ENCODE measurements at places on chromosomes 16 and 17.
A peak's percentile ranks its signal among the peaks of the same experiment; 100 is the strongest.

GRCh38 chr17:8797621-8798175 lies 1.5 kb downstream of the MFSD6L start:
- DNase-seq: no peak

- DNase-seq: no peak
These were observed 32.7 kb downstream of the LITAF start for GRCh38 chr16:11554053-11554452.

DNA sequence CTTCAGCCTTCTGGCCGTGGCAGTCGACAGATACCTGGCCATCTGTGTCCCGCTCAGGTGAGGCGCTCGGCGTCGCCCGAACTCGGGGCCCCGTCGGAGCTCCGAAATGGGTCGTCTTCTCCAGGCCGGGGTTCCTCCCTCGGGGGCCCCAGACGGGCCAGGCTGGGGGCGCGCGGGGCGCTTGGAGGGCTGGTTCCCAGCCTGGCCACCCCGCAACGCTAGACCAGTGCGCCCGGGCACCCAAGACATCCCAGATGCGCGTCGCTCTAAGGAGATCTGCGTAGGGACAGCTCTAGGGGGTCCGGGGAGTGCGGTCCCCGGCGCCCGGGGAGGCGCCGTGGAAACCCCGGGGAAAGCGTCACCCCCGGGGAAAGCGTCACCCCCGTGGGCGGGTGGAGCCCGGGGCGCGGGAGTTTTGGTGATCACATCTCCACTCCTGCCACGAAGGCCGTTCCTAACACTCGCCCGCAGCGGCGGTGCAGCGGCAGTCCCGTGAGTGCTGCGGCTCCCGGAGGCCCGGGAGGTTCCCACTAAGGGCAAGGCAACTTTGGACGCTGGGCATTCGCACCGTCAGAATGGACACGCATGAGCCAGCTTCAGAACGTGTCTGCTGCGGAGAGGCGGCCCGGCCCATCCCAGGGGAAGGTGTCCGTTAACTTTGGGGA lies 729 bp downstream of the ADORA2B start:
- DNase-seq: no peak

GRCh38 chr17:55825213-55825612 lies 74.4 kb downstream of the PCTP start:
- DNase-seq: no peak

GRCh38 chr16:4369007-4369733 lies 2.5 kb upstream of the VASN start:
- no peak for DNase-seq

GRCh38 chr17:76151896-76152454 lies 10.9 kb upstream of the FOXJ1 start:
- DNase-seq: no peak

- DNase-seq: no peak
These were observed 123.5 kb upstream of the PLCG2 start for GRCh38 chr16:81655469-81656162.

- peak; percentile 55 for DNase-seq
These were observed 5.8 kb downstream of the ADCY7 start for GRCh38 chr16:50272111-50272571.

DNA sequence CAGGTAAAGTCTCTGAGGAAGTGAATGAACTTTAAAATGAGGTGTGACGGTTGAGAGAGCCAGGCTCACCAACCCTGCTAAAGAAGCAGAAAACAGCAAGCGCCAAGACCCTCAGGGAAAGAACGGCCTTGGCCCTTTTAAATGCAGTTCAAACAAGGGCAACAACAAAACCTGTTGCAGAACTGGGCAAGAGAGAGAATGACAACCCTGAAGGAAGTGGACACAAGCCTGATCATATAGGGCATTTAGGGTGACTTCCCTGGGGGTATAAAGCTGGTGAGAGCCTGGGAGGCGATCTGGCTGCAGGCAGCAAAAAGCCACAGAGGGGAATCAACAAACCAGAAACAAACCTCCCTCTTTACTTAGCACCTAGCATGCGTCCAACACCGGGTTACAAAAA lies 1.0 kb downstream of the CPPED1 start:
- DNase-seq: peak; percentile 10

- no peak for DNase-seq
These were observed 56.0 kb downstream of the ABAT start for GRCh38 chr16:8730335-8730915.

- no peak for DNase-seq
These were observed 796 bp upstream of the PSMB6 start for GRCh38 chr17:4795168-4795567.

DNA sequence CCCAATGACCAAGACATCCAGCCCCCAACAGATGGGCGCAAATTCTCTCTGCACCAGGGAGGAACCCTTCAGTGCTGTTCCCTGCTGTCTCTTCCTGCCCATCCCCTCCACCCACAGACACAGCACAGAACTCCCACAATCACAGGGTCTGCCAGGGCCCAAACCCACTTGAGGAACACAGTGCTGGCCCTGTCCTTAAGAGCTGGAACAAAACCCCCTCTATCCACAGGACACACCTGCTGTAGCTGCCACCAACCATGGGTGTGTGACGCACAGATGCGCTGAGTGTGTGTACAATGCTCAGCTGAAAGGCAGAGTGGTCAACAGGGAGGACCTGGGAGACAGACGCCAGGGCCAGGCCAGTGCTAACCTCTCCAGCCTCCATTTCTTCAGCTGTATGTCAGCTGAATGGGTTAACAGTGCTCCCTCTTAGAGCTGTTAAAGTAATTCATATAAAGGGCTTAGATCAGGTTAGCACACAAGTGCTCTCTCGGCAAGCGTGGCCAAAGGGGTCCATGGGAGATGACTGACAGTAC lies 62.1 kb downstream of the AMFR start:
- no peak for DNase-seq

DNA sequence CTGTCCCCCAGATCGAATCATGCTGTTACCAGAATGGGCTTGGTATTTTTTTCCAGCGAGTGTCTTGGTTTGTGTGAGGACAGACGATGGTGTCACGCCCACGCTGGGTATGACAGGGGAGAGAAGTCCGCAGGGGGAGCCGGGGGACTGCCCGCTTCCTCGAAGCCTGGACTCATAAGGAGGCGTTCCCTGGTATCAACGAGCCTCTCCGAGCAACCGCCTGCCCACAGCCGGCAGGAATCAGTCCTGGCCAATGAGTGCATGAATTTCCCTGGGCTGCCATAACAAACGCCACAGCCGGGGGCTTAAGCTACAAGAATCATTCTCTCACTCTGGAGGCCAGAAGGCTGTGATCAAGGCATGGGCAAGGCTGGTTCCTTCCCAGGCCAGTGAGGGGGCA lies 26.1 kb upstream of the JPH3 start:
- no peak for DNase-seq

DNA sequence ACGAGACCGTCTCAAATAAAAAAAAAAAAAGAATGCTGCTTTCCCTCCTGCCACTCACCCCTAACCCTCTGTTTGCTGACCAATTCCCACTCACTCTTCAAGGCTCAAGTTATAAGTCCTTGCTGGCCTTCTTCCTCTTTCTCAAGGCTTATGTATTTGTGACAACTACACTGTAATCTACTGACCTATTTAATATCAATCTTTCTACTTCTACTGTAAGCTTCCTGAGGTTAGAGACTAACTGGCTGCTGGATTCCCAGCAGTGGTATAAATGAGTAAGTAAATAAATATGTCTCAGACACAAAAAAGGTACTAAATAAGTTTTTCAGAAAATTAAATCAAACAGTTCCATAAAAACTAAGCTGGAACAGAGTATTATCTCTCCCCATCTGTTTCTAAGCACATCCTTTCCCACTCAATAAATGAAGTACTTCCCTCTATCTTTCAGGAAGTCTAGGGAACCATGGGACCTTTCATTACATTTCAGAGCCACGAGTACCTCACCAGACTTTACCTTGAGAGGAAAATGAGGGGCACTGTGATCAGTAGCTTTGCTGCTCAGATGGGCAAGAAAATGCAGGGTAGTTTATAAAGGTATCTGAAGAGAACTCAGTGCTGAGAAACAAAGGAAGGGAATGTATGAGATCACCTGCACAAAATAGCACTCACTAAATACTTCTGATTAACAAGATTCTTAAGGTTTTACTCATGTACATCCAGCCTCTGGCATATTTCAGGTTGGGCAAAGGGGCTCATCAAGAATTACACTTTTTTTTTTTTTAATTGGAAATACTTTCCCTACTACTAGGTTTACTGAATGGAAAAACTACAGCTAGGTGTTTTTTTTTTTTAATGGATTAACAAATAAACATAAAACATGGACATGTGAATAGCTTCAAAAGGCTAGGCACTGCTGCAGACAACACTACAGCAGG lies 10.8 kb downstream of the SSH2 start:
- no peak for DNase-seq

GRCh38 chr17:75632863-75633485 lies at the start of gene SMIM5:
TSS of gene SMIM5 (plus strand) at chr17:75633434. CDS start at chr17:75640202, 6,768 bp downstream.
- DNase-seq: peak; percentile 98

DNA sequence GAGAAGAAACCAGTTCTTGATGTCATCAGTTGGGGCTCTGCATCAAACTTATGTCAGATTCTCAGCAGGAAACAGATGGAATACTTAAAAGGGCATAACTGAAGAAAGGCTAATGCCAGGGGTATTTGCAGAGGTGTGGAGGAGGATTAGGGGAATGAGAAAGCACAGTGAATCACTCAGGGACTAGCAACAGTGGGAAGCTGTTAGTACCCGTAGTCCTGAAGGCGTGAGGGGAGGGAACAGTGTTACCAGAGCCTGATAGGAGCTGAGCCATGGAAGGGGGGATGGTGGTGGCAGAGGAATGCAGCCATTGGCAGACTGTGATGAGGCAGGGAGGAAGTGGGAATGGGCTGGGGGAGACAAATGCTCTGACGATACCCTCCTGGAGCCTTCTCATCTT lies 162.3 kb downstream of the UTP18 start:
- no peak for DNase-seq

DNA sequence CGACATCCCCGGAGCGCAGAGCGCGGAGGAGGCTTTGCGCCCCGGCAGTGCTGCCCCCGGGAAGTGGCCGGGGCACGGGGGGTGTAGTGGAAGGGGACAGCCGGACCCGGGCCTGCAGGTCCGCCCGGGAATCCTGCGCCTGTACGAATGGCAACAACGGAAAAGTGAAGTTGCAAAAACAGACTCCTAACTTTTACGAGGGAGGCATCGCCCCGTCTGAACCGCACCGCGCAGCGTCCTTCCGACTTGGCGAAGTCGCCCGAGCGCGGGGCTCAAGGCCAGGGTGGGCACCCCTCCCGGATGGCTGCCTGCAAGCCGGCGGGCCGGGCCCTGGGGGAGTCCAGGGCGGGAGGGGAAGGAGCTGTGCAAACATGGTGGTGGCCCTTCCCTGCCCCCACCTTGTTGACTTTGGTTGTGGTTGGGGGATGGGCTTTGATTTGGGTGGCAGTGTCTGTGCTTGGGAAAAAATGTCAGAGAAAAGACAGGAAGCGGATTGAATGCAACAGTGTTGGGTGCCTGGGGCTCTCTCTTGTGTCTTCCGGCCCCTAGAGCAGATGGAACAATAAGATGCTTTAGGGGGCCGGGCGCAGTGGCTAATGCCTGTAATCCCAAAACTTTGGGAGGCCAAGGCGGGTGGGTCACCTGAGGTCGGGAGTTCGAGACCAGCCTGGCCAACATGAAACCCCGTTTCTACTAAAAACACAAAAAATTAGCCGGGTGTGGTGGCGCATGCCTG lies 675 bp downstream of the RNF213 start:
- no peak for DNase-seq

- no peak for DNase-seq
These were observed 42.8 kb upstream of the ACSF3 start for GRCh38 chr16:89050868-89051311.

GRCh38 chr17:27207073-27207513 lies 86.8 kb upstream of the WSB1 start:
- DNase-seq: no peak

All from posterior cingulate gyrus (tissue), 11 donors.